ENCODE measurements at places on chromosomes 11 and 22.
A peak's percentile ranks its signal among the peaks of the same experiment; 100 is the strongest.

- no peak for DNase-seq
Observed at GRCh38 chr11:117476531-117477142, 149.0 kb downstream of the CEP164 start.

GRCh38 chr11:28833169-28833568 is 725.0 kb downstream of the METTL15 start:
- DNase-seq: no peak

DNA sequence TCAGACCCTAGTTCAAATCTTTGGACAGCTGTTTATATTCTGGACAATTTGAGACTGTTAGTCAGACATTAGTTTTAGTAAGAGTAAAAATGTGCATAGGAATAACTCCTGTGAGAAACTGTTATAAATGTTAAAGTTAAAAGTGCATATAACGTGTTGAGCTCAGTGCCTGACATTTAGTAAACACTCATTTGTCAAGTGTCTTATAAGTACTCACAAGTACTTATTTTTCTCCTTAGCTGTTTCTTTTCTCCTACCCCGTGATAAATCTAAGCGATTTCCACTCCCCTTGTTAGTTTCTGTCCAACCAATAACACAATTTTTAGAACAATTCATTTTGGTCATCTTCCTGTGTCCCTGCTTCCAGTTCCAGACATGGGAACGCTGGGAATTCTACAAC is 59.3 kb downstream of the LRRC4C start:
- no peak for DNase-seq

GRCh38 chr11:46389450-46390330 is 1.9 kb downstream of the CHRM4 start:
- DNase-seq: peak; percentile 65

- no peak for DNase-seq
Observed at GRCh38 chr22:43572710-43573109, 160.9 kb downstream of the MPPED1 start.
